ENCODE measurements at places on chromosomes 3 and 15.

- no peak for DNase-seq
These were observed 577.4 kb upstream of the LMCD1 start for GRCh38 chr3:7924228-7924627.

DNA sequence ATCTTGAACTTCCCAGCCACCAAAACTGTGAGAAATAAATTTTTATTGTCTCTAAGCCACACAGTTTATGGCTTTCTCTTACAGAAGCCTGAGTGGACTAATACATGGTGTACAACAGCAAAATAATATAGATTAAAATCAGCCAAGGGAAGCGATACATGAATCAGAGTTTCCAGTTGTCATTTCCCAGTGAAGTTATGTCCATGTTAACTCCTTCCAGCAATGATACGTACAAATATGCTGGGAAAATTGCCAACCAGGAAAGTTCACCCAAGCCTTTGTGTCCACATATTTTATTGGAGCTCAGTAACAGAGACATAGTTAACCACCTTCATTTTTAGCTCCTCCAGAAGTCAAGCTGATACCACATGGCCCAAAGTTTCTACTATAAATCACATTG, 280.9 kb upstream of the KCNMB2 start:
- no peak for DNase-seq

GRCh38 chr3:171354049-171354705, 106.0 kb downstream of the TNIK start:
- no peak for DNase-seq

DNA sequence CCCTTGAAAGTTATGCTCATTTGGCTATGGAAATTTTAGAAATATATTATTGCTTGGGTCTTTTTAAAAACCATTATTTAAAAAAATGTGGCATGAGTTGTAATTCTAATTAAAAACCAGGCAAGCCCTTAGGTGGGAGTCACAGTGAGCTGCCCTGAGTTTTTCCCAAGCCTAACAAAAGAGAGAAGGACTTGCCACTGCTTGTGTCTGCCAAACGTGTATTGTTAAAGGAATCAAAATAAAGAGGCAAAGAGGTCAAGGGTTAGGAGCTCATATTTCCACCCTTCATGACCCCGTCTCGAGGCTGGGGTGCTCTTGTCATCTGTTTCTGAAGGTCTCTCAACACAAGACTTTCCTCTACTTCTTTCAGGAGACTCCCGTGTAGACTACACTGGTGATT, 321.1 kb downstream of the ZIC1 start:
- DNase-seq = no peak

DNA sequence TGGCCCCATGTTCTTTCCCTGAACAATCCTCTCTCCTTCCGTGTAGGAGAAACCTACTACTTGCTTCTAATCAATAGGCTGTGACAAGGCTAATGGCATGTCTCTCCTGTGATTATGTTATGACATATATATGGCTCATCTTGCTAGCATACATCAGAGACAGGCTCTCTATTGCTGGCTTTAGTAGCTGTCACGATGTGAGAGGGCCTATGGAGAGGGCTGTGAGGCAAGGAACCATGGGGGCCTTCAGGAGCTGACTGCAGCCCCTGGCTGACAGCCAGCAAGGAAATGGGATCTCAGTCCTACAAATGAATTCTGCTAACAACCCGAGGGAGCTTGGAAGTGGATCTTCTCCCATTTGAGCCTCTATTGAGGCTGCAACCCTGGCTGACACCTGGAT, 96.3 kb downstream of the EOMES start:
- no peak for DNase-seq

- DNase-seq = peak; percentile 59
These were observed 177.5 kb upstream of the CGNL1 start for GRCh38 chr15:57198654-57199291.

DNA sequence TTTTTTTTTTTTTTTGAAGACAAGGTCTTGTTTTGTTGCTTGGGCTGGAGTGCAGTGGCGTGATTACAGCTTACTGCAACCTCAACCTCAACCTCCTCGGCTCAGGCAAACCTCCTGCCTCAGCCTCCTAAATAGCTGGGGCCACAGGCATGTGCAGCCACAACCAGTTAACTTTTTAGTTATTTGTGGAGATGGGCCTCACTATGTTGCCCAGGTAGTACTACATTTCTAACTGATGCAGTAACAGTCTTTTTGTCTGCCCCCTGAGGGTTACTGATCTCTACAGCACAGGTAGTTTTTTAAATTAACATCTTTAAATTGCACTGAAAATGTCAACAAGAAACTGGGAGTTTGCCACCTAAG, 3.4 kb upstream of the LMLN start:
- no peak for DNase-seq
